ENCODE measurements at places on chromosomes 5 and 9.

GRCh38 chr9:99050292-99050911, 54.5 kb upstream of the TGFBR1 start:
- H3K27ac ChIP-seq = no peak overlapping the region
- H3K27me3 ChIP-seq = peaks cover 5% of the 10 kb centered on the region
- H3K4me1 ChIP-seq = peaks cover 18% of the 10 kb centered on the region
- no peak overlapping the region for H3K4me3 ChIP-seq
- H3K36me3 ChIP-seq = no peaks in the 10 kb centered on the region

- H3K4me1 ChIP-seq = peaks cover 20% of the 10 kb centered on the region
- DNase-seq = no peak
- H3K27me3 ChIP-seq = peaks cover 19% of the 10 kb centered on the region
Measured at GRCh38 chr5:88846434-88846833, 36.5 kb downstream of the MEF2C start.

DNA sequence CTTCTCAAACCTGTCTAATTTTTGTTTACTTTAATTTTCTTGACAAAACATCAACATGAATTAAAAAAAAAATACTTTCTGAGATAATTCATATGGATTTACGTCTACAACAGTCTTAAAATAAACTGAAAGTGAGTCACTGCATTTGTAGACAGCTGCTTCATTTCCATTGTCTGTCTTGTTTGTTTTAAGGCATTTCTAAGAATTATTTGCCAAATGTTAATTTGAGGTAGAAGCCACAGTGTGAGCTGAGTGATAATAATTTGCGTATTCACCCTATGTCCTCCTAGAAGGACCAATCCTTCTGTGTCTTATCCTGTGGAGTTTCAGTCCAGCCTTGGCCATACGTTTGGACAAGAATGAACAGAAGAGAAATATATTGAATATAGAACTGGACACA, 174.5 kb downstream of the CFAP90 start:
- no peak overlapping the region for H3K27ac ChIP-seq
- no peak overlapping the region for H3K4me3 ChIP-seq
- H3K36me3 ChIP-seq = no peaks in the 10 kb centered on the region
- H3K4me1 ChIP-seq = no peaks in the 10 kb centered on the region
- DNase-seq = no peak
- peaks cover 3% of the 10 kb centered on the region for H3K27me3 ChIP-seq

DNA sequence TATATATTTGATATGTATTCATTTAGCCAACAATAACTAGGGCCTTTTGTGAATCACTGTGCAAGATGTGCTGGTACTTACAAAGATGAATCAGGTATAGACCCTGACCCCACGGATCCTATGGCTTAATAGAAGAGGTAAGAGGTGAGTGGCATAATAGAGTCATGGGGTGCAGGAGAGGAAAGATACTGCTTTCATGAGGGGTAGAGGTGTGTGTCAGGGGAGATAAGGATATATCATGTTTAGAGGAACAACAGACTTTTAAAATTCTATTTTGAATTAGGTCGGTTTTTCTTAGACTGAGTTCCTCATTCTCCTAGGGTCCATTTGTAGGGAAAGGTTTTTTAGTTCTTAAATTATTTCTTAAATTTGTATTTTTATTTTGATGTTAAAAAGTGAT, 27.8 kb downstream of the ZCCHC7 start:
- no peak for DNase-seq
- peaks cover 40% of the 10 kb centered on the region for H3K36me3 ChIP-seq
- no peak overlapping the region for H3K27ac ChIP-seq
- H3K4me3 ChIP-seq = no peak overlapping the region

- DNase-seq = no peak
- H3K27me3 ChIP-seq = no peaks in the 10 kb centered on the region
- no peak overlapping the region for H3K4me3 ChIP-seq
Measured at GRCh38 chr5:9042241-9042640, 503.6 kb downstream of the SEMA5A start.

GRCh38 chr9:100267211-100267610, 85.5 kb downstream of the TEX10 start:
- no peak overlapping the region for H3K27ac ChIP-seq
- DNase-seq = no peak
- H3K36me3 ChIP-seq = peaks cover 10% of the 10 kb centered on the region
- no peaks in the 10 kb centered on the region for H3K27me3 ChIP-seq

- H3K27ac ChIP-seq = no peak overlapping the region
- no peaks in the 10 kb centered on the region for H3K4me1 ChIP-seq
- no peak for DNase-seq
- no peak overlapping the region for H3K4me3 ChIP-seq
Measured at GRCh38 chr9:123483191-123483803, 127.3 kb downstream of the CRB2 start.

- no peak overlapping the region for H3K27ac ChIP-seq
- H3K27me3 ChIP-seq = no peaks in the 10 kb centered on the region
- peaks cover 3% of the 10 kb centered on the region for H3K4me1 ChIP-seq
- H3K36me3 ChIP-seq = peaks cover 67% of the 10 kb centered on the region
- DNase-seq = no peak
- H3K4me3 ChIP-seq = no peak overlapping the region
Measured at GRCh38 chr9:125579030-125579932, 127.7 kb downstream of the MAPKAP1 start.

DNA sequence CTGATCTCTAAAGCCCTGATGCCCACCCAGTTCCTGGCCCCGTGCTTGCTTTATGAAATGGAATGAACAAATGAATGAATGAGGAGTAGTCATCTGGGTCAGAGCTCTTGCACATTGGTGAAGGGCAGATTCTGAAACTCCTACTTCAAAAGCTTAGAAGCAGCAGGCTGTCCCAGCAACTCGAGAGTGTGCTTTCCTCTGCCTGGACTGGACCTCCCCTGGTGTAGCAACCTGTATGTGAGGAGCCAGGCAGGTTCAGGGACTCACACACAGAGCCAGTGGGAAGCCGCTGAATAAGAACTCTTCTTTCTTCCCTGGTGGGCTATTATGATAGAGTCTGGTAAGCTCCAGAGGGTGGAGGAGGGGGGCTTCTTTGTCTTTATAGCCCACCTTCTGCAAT, 396.4 kb downstream of the CDK5RAP2 start:
- no peak overlapping the region for H3K4me3 ChIP-seq
- peaks cover 8% of the 10 kb centered on the region for H3K27me3 ChIP-seq
- no peaks in the 10 kb centered on the region for H3K4me1 ChIP-seq
- no peak overlapping the region for H3K27ac ChIP-seq

- DNase-seq = no peak
- no peaks in the 10 kb centered on the region for H3K36me3 ChIP-seq
- H3K27me3 ChIP-seq = peaks cover 34% of the 10 kb centered on the region
- H3K4me1 ChIP-seq = no peaks in the 10 kb centered on the region
- no peak overlapping the region for H3K27ac ChIP-seq
Measured at GRCh38 chr5:73469878-73470277, 21.3 kb upstream of the FOXD1 start.

DNA sequence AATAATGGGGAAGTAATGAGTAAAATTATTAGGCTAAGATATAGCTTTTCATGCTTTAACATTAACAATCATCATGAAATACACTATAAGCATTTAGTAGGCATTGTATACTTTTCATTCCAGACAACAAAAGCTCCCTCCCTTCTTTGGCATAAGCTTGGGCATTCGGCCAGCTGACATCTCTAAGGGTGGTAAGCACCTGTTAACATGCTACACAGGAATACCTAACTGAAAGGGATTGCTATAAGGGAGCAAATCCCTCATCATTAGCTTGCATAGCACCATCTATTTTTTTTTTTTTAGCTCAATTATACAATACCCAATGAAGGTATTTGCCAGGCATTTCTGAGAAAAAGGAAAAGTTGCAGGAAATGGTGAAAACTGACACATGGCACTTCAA, 16.6 kb downstream of the STRBP start:
- DNase-seq = no peak
- H3K27me3 ChIP-seq = no peaks in the 10 kb centered on the region
- no peak overlapping the region for H3K4me3 ChIP-seq

GRCh38 chr5:160341309-160341870, 29.0 kb upstream of the CCNJL start:
- no peaks in the 10 kb centered on the region for H3K36me3 ChIP-seq
- H3K27ac ChIP-seq = no peak overlapping the region
- no peaks in the 10 kb centered on the region for H3K27me3 ChIP-seq
- DNase-seq = no peak
- no peaks in the 10 kb centered on the region for H3K4me1 ChIP-seq
- no peak overlapping the region for H3K4me3 ChIP-seq

GRCh38 chr5:180860273-180860886, 696 bp downstream of the ZFP62 start:
- no peaks in the 10 kb centered on the region for H3K27me3 ChIP-seq
- H3K36me3 ChIP-seq = peaks cover 24% of the 10 kb centered on the region
- peak; percentile 53 for DNase-seq
- peak overlapping the region; percentile 91 for H3K27ac ChIP-seq
- H3K4me1 ChIP-seq = peaks cover 22% of the 10 kb centered on the region
- peak overlapping the region; percentile 98 for H3K4me3 ChIP-seq

- no peaks in the 10 kb centered on the region for H3K27me3 ChIP-seq
- DNase-seq = no peak
- H3K4me1 ChIP-seq = no peaks in the 10 kb centered on the region
- H3K27ac ChIP-seq = no peak overlapping the region
Measured at GRCh38 chr9:130633336-130634190, 30.8 kb upstream of the PRDM12 start.

Measured in activated naive CD8-positive, alpha-beta T cell treated with anti-CD3 and anti-CD28 coated beads for 36 hours (primary cell).